ENCODE measurements at places on chromosomes 3 and 15.

DNA sequence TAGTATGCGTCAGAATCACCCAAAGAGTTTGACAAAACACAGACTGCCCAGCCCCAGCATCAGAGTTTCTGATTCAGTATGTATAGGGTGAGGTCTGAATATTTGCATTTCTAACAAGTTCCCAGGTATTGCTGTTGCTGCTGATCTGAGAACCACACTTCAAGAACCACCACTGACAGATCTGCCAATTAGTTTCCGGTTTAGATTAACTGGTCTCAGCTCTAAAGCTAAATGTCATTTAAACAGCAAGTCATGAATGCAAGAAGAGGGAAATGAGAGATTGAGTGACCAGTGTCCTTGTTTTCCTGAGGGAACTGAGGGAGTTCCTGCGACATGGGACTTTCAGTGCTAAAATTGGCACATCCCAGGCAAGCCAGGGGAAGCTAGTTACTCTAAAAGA, 305.0 kb downstream of the ZNF385D start:
- DNase-seq: no peak
- no peak overlapping the region for H3K4me3 ChIP-seq
- H3K36me3 ChIP-seq: no peaks in the 10 kb centered on the region
- H3K4me1 ChIP-seq: peaks cover 12% of the 10 kb centered on the region
- no peak overlapping the region for H3K27ac ChIP-seq

- no peak overlapping the region for H3K27ac ChIP-seq
- H3K4me1 ChIP-seq: peaks cover 9% of the 10 kb centered on the region
- H3K36me3 ChIP-seq: peaks cover 36% of the 10 kb centered on the region
These were observed 31.1 kb downstream of the RBM15B start for GRCh38 chr3:51422211-51422610.

DNA sequence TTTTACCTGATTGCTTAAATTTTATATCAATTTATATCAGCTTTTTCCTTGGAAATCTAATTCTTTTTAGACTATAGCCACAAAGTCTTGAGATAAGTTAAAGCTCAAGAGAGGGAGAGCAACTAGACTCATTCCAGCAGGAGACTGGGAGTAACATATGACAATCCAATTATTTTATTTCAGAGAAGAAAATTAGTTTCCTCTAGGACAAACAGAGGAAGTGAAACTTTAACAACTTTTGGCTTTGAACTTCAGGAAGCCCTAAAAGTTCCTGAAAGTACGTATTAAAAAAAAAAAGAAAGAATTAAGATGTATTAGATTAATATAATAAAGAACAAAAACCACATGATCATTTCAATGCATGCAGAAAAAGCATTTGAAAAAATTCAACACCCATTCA, 13.9 kb upstream of the UBE2E2 start:
- H3K27ac ChIP-seq: no peak overlapping the region
- H3K36me3 ChIP-seq: no peaks in the 10 kb centered on the region
- no peaks in the 10 kb centered on the region for H3K27me3 ChIP-seq
- no peak overlapping the region for H3K4me3 ChIP-seq
- no peak for DNase-seq

GRCh38 chr15:58627046-58627445, 122.5 kb downstream of the ADAM10 start:
- H3K4me3 ChIP-seq: no peak overlapping the region
- peaks cover 30% of the 10 kb centered on the region for H3K36me3 ChIP-seq
- no peak for DNase-seq

DNA sequence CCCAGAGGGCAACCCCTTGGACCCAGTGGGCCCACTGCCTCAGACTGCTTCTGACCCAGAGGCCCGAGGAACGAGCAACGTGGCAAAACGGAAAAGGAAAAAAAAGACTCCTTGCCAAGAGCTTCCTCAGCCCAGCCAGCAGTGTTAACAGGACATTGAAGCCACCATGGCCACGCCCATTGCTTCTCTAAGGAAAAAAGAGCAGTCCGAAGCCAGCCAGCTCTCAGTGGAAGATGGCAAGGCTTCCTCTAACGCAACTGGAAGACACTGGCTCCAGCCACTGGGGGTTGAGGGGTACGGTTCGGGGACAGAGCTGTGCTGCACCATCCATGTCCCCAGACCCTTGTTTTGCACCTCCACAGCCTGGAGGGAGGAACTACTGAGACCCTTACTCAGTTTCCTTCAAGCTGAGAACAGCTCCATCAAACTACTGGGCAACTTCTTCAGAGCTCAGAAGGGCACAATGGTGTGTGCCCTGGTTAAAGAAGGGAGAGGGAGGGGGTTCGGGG, 10.7 kb downstream of the BMF start:
- no peaks in the 10 kb centered on the region for H3K27me3 ChIP-seq
- H3K4me1 ChIP-seq: peaks cover 80% of the 10 kb centered on the region
- no peak overlapping the region for H3K4me3 ChIP-seq
- H3K27ac ChIP-seq: no peak overlapping the region
- no peak for DNase-seq
- peaks cover 20% of the 10 kb centered on the region for H3K36me3 ChIP-seq

GRCh38 chr15:41630616-41631217, 29.5 kb upstream of the MGA start:
- no peaks in the 10 kb centered on the region for H3K36me3 ChIP-seq
- H3K27ac ChIP-seq: no peak overlapping the region
- no peaks in the 10 kb centered on the region for H3K27me3 ChIP-seq
- H3K4me3 ChIP-seq: no peak overlapping the region
- H3K4me1 ChIP-seq: peaks cover 44% of the 10 kb centered on the region

DNA sequence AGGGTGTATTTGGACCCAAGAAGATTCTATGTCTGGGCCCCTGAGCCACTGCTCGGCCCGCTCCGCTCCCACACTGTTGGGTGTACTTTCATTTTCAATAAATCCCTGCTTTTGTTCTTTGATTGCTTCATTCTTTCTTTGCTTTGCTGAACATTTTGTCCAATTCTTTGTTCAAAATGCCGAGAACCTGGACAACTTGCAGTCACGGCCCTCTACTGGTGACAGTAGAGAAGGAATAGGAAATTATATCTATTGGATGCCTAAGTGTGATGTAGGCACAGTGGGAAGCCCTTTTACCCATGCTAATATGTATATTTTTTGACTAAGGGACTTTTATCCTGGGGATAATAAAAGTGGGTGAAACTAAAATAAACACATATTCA, 340.8 kb downstream of the LRRC3B start:
- H3K4me1 ChIP-seq: no peaks in the 10 kb centered on the region
- H3K27me3 ChIP-seq: no peaks in the 10 kb centered on the region
- H3K36me3 ChIP-seq: peaks cover 10% of the 10 kb centered on the region
- H3K4me3 ChIP-seq: no peak overlapping the region
- DNase-seq: no peak
- H3K27ac ChIP-seq: no peak overlapping the region

- H3K27ac ChIP-seq: no peak overlapping the region
- peak; percentile 38 for DNase-seq
- H3K36me3 ChIP-seq: peaks cover 7% of the 10 kb centered on the region
- no peak overlapping the region for H3K4me3 ChIP-seq
- H3K27me3 ChIP-seq: no peaks in the 10 kb centered on the region
- H3K4me1 ChIP-seq: peaks cover 18% of the 10 kb centered on the region
These were observed 457.1 kb downstream of the SQOR start for GRCh38 chr15:46091860-46092450.

DNA sequence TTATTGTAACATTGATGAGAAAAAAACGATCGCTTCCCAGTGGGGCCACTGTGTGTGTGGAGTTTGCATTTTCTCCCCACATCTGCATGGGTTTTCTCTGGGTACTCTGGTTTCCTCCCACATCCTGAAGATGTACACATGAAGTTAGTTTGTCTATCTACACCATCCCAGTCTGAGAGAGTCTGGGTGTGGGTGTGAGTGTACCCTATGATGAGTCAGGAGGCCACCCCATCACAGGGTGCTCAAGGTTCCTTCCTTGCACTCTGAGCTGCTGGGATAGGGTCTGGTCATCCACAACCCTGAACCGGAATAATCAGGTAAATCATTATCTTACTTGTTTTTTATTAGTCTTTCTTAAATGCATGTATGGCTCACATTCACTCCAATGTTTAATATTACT, 457.1 kb downstream of the NTRK3 start:
- peaks cover 5% of the 10 kb centered on the region for H3K27me3 ChIP-seq
- H3K4me3 ChIP-seq: no peak overlapping the region
- no peak overlapping the region for H3K27ac ChIP-seq

- no peak for DNase-seq
- H3K27ac ChIP-seq: no peak overlapping the region
- H3K36me3 ChIP-seq: no peaks in the 10 kb centered on the region
- no peak overlapping the region for H3K4me3 ChIP-seq
- peaks cover under 1% of the 10 kb centered on the region for H3K4me1 ChIP-seq
- H3K27me3 ChIP-seq: peaks cover 8% of the 10 kb centered on the region
These were observed 18.4 kb downstream of the ITGA11 start for GRCh38 chr15:68413363-68414205.

- no peak overlapping the region for H3K27ac ChIP-seq
- no peak for DNase-seq
- no peaks in the 10 kb centered on the region for H3K27me3 ChIP-seq
- no peak overlapping the region for H3K4me3 ChIP-seq
- no peaks in the 10 kb centered on the region for H3K36me3 ChIP-seq
These were observed 55.3 kb downstream of the GTF2E1 start for GRCh38 chr3:120797857-120798256.

GRCh38 chr15:25884370-25884769, 21.2 kb upstream of the ATP10A start:
- no peak for DNase-seq
- no peaks in the 10 kb centered on the region for H3K27me3 ChIP-seq
- peaks cover 14% of the 10 kb centered on the region for H3K36me3 ChIP-seq
- H3K27ac ChIP-seq: no peak overlapping the region
- H3K4me1 ChIP-seq: peaks cover 6% of the 10 kb centered on the region

GRCh38 chr3:8182904-8183303, 318.7 kb upstream of the LMCD1 start:
- peaks cover 43% of the 10 kb centered on the region for H3K4me1 ChIP-seq
- no peak overlapping the region for H3K27ac ChIP-seq
- no peaks in the 10 kb centered on the region for H3K27me3 ChIP-seq
- H3K4me3 ChIP-seq: no peak overlapping the region

DNA sequence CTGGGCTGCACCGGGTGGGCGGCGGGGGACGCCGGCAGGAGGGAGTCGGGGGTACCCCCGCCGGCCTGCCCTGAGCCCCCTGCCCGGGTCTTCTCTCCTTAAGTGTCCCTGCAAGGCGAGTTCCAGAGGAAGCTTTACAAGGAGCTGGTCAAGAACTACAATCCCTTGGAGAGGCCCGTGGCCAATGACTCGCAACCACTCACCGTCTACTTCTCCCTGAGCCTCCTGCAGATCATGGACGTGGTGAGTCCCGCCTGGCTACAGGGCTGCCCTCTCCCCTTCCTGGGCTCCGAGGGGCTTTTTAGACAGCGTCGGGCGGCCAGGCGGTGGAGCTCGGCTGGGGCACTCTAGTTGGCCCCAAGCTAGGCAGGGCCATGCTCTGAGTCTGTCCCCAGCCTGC, 480 bp downstream of the CHRNA7 start:
- peak overlapping the region; percentile 82 for H3K4me3 ChIP-seq
- H3K36me3 ChIP-seq: no peaks in the 10 kb centered on the region
- H3K4me1 ChIP-seq: peaks cover 17% of the 10 kb centered on the region
- peak; percentile 23 for DNase-seq
- H3K27ac ChIP-seq: no peak overlapping the region

- no peaks in the 10 kb centered on the region for H3K36me3 ChIP-seq
- peaks cover 35% of the 10 kb centered on the region for H3K27me3 ChIP-seq
- H3K4me1 ChIP-seq: peaks cover 40% of the 10 kb centered on the region
- H3K27ac ChIP-seq: no peak overlapping the region
These were observed 13.9 kb upstream of the USP3 start for GRCh38 chr15:63490345-63491034.

DNA sequence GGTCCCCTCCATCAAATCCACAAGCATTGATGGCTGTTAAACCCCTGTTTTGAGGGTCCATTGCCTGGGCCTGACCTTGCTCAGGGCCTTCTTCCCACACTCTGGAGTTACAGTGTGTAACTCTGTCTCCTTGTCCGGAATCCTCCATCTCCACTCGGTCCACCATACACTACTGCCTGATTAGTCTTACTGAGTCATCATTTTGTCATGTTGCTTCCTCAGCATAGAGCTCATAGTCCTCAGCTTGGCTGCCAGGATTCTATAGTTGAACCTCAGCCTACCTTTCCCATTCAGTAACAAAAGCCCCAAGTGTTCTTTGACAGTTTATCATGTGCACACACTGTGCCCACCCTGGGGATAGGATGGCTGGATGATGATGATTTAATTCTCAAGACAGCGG, 113.0 kb downstream of the PDE8A start:
- H3K4me3 ChIP-seq: no peak overlapping the region
- no peaks in the 10 kb centered on the region for H3K27me3 ChIP-seq
- peaks cover 4% of the 10 kb centered on the region for H3K4me1 ChIP-seq

Data from WTC11 (cell line).